Activated CD4-positive, alpha-beta T cell treated with anti-CD3 and anti-CD28 coated beads, Interleukin-2, Interleukin-6, amounts not matched to agents 100 ng/mL and 50 ng/mL, durations not matched to agents 16 hours and 8 hours (primary cell): ENCODE measurements at places on chromosomes 7 and 10.
A peak's percentile ranks its signal among the peaks of the same experiment; 100 is the strongest.

DNA sequence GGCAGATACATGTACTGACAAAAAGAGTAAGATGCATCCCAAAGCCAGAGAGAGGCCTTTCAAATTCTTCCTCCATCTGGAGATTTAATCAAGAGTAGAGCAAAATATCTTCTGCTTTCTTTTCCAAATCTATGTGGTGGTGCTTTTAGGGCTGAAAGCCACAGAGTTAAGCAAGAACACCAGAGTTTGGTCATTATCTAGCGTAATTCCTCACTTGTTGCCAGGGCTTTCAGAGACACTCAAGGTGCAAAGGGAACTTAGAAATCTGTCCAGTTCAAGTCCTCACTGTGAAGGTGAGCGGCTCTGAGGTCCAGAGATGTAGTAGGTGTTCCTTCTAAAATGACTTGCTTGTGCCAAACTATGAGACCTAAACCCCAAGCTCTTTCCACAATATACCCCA is 10.9 kb upstream of the NFE2L3 start:
- DNase-seq = no peak

- no peak for DNase-seq
Measured at GRCh38 chr10:68792115-68792514, 35.2 kb upstream of the STOX1 start.

DNA sequence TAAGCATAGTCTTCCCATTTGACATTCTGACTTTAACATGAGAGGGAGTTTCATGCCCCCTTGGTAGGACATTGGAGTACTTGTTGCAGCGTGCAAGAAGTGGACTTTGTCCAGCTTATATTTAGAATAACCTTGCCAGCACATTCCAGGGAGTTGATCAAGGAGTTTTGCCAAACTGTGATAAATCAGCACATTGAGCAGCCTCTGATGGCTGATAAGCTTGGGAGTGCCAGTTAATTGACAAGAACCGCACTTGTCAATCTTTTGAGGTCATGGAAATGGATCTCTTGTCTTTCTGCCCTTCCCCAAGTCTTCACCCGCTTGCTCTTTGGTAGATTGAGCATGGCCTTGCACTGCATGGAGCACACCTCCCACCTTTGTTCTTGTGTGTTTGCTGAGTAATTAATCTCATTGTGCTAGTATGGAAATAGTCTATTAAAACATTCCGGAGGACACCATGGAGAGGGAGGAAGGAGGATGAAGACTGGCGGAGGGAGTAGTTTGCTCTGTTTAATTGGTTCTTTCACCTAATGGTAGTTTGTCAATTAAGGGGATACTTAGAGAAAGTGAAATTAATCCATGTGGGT is 668.5 kb upstream of the GALNT17 start:
- DNase-seq = no peak

GRCh38 chr10:43387678-43388032 is 16.2 kb downstream of the FXYD4 start:
- DNase-seq = no peak

- no peak for DNase-seq
Measured at GRCh38 chr7:90972906-90973550, 291.2 kb upstream of the FZD1 start.

DNA sequence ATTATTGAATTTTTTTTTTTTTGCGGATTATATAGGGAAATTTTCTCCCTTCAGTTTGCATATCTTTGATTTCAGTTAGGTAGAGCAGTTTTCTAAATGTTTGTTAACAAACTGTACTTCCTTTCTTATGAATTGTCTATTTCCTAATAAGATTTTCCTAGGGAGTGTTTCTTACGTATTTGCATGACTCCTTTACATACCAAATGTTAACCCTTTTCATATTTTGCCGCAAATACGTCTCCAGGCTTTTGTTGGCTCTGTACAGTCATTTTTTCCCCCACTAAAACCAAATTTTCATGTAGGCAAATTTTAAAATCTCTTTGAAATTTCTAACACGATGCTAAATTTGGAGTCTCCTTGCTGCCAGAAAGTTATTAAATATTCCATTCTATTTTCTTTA is 1.9 kb upstream of the FRAT2 start:
- DNase-seq = no peak

DNA sequence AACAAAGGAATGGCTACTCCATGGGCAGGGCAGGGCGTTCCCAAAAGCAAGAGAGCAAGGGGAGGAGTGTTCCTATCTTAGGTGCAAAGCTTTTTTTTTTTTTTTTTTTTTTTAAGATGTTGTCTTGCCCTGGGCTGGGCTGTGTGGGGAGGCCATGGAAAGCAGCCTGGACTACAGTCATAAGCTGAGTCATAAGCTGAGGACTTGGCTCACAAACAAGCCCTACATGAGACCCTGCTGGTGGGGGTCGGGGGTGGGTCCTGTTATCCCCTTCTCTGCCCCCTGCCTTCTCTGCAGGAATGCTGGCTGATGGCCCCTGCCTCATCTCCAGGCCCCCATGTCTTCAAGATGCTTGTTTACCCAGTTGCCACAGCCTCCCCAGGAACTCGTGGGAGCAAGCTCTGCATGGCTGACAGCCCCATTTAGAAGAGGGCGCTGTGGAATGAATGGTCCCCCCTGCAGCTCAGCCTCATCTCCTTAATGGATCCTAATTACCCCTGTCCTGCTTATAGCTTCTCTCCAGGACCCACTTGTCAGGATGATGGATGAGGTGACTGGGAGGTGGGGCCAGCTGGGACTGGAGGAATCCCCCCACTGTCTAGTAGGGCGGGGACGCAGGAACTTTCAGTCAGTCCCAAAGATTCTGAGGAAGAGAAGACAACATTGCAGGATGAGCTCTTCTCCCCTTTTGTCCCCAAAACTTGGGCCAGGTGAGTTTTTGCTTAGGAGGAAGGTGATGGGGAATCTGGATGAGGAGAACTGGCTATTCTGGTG is 340.8 kb upstream of the PODXL start:
- no peak for DNase-seq

GRCh38 chr10:35707642-35708425 is 65.7 kb upstream of the FZD8 start:
- no peak for DNase-seq

DNA sequence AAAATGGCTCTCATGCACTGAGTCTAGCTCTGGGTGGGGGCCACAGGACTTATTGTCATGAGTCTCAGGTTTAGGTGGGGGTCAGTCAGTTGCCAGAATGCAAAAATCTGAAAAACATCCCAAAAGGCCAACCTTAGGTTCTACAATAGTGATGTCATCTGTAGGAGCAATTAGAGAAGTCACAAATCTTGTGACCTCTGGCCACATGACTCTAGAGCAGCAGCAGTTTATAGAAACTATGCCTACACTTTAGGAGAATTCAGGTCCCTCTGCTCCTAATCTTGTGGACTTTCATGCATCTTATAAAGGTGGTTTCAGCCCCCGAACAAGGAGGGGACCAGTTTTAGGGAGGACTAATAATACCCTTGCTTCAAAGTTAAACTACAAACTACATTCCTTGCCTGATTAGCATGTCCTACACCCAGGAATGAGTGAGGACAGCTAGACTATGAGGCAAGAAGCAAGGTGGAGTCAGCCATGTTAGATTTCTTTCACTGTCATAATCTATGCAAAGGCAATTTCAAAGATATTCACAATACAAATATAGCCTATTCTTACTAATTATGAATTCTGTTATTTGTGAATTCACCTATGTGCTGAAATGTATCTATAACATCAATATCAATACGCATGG is 123.5 kb upstream of the ADCY1 start:
- DNase-seq = no peak

DNA sequence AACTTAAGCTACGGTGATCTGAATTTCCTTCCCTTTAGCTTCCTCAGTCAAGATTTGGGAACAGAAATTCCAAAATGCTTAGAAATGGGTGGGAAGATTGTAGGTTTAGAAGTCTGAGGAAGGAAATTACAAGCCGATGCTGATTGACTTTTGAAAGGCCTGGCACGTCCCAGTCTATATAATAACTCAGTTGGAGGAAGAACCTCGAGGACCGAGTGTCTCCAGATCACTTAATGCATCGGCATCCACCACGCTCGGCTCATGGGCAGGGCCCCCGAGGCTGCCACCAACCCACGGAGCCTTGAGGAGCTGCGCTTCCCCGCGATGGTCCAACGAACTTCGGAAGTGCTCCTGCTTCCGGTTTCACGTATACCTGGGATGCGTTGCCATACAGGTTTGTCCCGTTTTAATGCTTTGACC is 10.4 kb upstream of the SP8 start:
- DNase-seq = no peak

GRCh38 chr10:70649526-70649925 is 22.8 kb upstream of the ADAMTS14 start:
- no peak for DNase-seq

GRCh38 chr7:29612596-29612995 is 49.0 kb downstream of the PRR15 start:
- DNase-seq = no peak

GRCh38 chr7:81190997-81191768 is 272.3 kb upstream of the SEMA3C start:
- DNase-seq = no peak

- DNase-seq = no peak
Measured at GRCh38 chr7:94698275-94698674, 42.3 kb upstream of the SGCE start.

DNA sequence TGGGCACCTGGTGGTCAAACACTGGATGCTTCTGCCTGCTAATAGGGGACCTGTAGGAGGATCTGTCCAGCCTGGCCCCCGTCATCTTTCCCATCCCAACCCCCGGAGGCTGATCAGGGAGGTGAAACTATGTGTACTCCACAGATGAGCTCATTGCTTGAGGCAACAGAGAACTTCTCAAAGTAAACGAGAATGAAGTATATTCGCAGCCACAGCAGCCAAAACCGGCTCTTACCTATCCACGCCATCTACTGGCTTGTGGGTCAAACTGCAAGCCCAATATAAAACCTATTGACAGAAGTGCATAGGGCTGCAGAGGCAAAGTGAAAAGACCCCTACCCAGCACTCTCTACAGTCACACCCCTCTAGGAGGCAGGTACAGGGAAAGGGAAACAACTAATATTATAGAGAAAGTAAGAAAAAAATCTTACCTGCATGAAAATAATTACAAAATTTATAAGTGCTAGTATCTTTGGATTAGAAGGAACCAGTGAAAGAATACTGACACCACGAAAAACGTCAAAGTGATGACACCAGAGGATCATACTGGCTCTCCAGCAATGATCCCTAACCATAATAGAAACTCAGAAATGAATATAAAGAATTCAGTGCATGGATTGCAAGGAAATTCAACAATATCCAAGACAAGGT is 973.5 kb downstream of the ANKRD7 start:
- DNase-seq = peak; percentile 49

GRCh38 chr7:45580053-45580872 is 6.1 kb downstream of the ADCY1 start:
- DNase-seq = no peak

DNA sequence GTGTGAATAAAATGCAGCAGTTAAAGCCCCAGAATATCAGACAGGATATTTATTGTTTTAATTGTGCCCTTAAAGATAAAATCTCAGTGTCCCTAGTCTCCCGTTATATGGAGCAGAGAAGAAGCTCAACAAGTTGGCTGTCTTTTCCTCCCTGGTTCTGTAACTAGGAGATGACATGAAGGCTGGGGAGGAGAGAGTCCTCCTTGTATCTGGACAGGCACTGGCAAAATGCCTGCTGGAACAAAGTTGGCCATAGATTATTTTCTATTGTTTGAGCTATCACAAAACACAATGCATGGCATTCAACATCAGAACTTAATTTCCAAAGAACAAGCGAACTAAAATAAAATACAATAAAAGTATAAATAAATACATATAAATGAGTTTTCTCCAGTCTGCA is 694.9 kb upstream of the KCND2 start:
- DNase-seq = no peak

DNA sequence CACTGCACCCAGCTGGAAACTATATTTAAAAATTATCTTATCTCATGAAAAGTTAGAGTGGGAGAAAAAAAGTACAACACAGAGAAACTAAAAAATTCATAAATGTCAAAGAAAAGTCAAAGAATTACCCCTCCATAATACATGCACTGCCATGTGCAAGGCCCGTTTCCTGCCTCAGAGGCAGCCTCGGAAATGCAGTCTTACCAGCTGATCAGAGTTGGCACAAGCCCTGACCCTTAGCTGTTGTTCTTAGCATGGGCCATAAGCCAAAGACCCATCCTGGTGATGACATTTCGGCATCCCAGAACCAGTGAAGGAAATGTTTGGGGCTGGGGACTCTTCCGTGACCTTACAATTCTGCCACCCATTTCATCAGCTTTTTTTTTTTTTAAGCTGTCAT is 21.6 kb downstream of the RBM48 start:
- no peak for DNase-seq

- DNase-seq = no peak
Measured at GRCh38 chr7:2729893-2730716, 42.1 kb downstream of the AMZ1 start.

DNA sequence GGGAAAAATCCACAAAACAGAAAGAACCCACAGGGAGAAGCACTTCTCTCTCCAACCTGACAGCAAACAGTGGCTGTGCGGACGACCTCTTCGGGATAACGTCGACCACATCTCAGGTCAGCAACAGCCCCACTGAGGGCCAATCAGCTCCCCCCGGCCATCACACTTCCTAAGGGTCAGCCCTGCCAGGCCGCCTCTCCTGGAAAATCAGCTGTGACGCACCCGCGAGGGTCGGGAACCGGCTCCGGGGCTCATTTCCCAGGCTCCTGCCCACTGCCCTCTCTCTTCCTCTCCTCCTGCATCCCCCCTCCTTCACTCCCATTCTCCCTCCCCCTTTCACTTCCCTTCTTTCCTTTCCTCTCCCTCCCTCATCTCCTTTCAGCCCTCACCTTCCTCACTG is 118.3 kb downstream of the DIP2C start:
- no peak for DNase-seq

DNA sequence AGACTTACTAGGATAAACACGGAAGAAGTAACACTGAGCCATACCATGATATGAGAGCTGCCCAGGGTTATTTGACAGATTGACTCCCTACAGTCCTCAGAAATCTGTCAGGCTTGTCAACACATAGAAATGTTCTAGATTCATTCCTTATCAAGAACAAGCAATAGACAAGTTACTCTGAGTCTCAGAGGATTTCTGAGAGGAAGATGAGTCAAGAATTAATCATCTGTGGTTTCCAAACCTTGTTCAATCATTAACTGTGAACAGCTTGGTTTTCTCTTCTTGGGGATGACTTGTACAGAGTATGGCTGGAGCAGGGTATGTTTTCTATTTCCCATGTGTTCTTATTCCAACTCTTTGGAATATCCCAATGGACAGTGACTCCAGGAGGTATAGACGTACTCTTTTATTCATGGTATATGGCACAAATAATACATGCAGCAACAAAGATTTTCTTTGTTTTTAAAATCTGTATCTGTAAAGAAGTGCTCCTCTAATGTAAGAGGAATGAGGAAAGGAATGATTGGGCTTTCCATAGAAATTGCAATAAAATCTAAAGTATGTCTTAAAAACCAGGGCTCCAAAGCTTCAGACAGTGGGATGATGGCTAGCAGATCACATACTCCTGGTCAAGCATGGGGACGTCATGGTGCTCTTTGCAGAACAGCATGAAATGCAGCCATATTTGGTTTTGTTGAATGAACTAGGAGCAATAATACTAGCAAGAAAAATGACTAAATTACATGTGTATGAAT is 11.9 kb upstream of the SFR1 start:
- DNase-seq = peak; percentile 25
